ENCODE measurements at places on chromosomes 1 and 21. TPM values are rescaled to one million over a fixed set of nuclear protein-coding genes. Genes with fewer than 3 reads are reported as not detected.
A peak's percentile ranks its signal among the peaks of the same experiment; 100 is the strongest.

DNA sequence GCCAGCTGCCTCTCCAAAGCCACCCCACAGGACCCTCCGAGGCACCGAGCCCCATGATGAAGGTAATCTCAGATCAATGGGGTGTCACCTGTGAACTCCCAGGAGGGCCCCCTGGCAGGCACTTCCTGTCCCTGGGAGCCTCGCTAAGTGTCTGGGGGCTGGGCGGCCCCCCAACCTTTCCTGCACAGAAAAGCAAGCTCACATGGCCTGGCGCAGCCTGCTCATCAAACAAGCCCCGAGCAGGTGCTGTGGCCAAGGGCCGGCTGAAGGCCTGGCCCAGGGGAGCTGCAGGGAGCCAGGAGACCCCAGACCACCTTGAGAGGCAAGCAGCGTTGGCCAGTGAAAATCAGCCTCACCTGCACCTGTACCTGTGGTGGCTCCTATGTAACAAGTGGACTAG lies 2.9 kb downstream of the RIPK4 start:
- peak; percentile 85 for DNase-seq
- peak overlapping the region; percentile 71 for H3K4me3 ChIP-seq
- H3K36me3 ChIP-seq, result no peaks in the 10 kb centered on the region
- peaks cover 86% of the 10 kb centered on the region for H3K4me1 ChIP-seq
- H3K27me3 ChIP-seq, result no peaks in the 10 kb centered on the region

DNA sequence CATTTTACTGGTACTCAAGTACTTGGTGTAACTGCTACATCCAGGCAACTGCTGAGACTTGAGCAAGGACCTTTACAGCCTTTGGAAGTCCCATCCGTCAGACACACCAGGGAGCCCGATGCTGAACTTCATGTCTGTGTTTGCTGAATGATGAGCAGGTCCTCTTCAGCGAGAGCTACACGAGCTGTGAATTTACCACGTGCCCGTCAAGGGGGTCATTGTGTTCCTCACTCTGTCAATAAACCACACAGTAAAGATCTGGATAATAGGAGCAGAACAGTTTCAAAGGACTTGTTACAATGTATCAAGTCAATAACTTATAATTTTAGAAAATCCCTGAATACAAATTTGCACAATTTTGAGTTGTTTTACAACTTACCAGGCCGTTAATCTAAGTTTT lies 427.2 kb downstream of the KIF26B start:
- no peak overlapping the region for H3K27ac ChIP-seq
- no peak overlapping the region for H3K4me3 ChIP-seq
- DNase-seq, result no peak
- H3K36me3 ChIP-seq, result peaks cover 5% of the 10 kb centered on the region
- H3K27me3 ChIP-seq, result no peaks in the 10 kb centered on the region

DNA sequence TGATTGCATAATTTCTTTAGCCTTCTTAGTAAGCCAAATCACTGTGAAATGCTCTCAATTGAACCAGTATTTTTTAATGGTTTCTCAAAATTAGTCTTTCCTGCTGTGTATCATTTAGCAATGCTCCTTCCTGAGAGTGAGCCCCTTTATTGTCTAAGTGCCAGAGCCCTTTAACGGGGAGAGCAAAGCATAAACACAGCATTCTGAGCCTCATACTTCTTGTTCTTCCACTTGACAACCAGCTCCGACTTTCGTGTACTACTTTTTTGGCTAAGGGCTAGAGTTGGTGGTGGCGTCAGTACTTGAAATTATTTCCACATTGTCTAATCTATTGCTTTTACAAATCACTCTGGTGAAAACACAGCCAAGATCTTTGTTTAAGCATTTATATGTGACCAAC lies 299.0 kb downstream of the TPR start:
- H3K36me3 ChIP-seq, result peaks cover 17% of the 10 kb centered on the region
- no peak overlapping the region for H3K27ac ChIP-seq
- no peak for DNase-seq
- H3K4me3 ChIP-seq, result no peak overlapping the region

GRCh38 chr1:160548960-160549664 lies 26.1 kb upstream of the SLAMF6 start:
- no peaks in the 10 kb centered on the region for H3K4me1 ChIP-seq
- H3K36me3 ChIP-seq, result no peaks in the 10 kb centered on the region
- no peak overlapping the region for H3K27ac ChIP-seq
- peaks cover 6% of the 10 kb centered on the region for H3K27me3 ChIP-seq
- no peak overlapping the region for H3K4me3 ChIP-seq

The CD247 gene
- not detected for total RNA-seq

The GCSAML gene
- total RNA-seq, result not detected
